ENCODE measurements at places on chromosomes 7 and 10.

DNA sequence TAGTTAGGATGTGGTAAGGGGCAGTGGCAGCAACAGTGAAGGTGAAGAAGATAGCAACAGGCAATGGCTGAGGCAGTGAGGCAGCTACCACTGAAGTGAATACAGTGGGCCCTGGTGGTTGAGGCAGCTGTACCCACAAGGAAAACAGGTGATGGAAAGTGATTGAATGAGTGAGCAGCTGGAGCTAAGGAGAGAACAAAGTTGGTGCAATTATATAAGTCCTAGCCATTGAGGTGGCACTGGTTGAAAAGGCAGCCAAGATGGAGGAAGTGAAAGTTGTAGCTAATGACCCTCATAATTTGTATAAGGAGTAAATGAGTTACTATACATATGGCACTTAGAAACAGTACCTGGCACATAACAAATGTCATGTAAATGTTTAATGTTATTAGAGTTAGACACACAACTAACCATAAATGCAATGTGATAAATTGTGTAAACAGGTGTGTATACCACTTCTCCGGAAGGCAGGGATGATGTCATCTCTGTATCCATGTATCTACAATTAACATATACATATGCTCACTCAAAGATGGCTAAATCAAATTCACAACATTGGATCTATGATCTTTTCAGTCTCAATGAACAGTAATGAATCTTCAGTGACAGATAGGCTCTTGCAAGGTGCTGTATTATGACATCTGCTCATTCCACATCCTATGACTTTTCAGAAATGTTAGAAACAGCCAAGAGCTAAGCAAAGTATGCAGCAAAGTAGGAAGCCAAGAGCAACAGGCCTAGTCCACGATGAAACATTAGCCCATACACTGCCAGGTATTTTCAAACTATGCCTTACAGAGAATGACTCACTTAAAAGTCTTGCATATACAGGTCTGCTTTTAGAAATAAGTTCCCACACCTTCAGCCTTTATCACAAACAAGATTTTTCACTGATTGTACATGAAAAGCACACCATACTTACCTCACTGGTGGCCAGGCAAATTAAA, 10.7 kb downstream of the XPNPEP1 start:
- DNase-seq, result no peak

DNA sequence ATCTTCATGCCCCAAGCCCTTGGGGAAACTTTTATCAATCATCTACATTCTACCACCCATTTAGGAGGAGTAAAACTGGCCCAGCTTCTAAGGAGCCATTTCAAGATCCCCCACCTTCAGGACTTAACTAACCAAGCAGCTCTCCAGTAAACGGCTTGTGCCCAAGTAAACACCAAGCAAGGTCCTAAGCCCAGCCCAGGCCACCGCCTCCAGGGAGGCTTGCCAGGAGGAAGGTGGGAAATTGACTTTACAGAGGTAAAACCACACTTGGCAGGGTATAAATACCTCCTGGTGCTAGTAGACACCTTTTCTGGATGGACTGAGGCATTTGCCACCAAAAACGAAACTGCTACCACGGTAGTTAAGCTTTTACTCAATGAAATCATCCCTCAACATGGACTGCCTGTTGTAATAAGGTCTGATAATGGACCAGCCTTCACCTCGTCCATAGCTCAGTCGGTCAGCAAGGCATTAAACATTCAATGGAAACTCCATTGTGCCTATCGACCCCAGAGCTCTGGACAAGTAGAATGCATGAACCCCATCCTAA, 5.6 kb downstream of the AKR1B15 start:
- no peak for DNase-seq

- no peak for DNase-seq
Observed at GRCh38 chr7:111607621-111608020, 45.3 kb upstream of the IMMP2L start.

DNA sequence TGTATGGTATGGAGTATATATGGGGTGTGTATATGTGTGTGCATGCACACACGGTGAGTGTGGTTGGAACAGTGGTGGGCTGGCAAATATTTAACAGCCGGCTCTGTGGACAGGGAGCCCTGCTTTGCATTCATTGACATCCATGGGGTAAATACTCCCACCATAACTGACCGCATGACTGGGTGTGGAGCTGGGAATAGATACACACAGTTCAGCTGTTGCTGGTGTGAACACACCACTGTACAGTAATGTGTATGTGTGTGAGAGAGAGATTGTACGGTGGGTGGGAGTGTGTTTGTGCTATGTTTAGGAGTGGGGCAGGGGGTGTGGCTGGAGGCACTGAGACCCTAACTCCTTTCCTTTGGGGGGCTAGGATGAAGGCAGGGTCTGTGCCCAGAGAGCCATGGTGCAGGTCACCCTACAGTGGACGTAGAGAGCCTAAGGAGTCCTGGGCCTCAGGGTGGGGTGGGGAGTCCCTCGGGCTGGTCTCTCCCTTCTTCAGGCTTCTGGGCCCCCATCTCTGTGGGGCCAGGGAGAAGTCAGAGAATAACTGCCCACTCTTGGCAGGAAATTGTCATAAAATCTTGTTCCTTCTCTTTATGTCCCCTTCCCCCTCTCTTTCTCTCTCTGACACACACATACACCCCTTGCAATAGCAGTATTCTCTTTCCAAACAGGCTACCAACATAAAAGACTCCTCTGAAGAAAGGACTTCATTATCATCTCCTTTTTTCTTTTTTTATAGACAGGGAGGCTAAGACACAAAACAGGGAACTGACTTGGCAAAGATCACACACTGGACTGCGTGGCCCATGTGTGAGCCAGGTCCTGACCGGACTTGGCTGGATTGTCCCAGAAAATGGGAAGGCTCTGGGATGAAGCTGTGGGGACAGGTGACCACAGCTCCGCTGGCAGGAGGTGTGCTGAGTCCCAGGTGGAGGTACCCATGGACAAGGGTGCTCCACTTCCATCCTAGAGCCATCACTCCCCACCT, 3.2 kb downstream of the SFRP5 start:
- no peak for DNase-seq

- DNase-seq, result no peak
Observed at GRCh38 chr10:35372329-35372728, 36.0 kb downstream of the CCNY start.

DNA sequence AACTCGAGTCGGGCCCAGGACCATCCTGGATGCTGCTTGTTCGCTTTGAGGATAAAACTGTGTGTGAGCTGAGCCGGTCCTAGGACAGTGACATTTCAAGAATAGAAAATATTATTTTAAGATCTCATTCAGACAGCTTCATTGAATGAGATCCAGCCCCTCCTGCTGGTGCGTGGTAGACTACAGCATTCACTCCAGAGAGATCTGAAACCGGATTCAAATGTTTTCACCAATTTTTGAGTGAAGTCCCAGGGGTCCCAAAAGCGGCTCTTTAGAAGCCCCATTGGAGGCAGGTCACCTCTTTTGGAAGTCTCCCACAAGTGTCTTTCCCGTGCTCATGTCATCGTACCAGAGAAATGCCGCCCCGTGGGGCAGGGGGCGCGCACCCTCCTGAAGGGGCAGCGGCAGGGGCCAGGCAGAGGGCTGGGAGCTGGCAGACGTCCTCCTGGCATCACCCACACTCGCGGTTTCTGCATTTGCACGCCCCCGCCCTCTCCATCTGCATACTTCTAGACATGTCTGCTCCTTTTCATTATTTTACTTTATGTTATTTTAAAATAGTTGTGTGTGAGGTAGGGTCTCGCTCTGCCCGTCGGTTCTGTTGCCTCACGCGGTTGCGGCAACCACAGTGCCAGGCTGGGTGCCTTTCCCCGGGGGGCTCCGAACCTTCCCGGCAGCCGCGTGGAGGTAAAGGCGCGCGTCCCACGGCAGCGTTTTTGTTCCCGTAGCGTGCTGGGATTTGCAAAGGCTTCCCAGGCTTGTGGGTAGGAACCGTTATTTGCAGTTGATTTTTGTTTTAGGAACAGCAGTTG, 52.3 kb upstream of the DPYSL4 start:
- DNase-seq, result no peak

- DNase-seq, result no peak
Observed at GRCh38 chr10:32411797-32412498, 34.0 kb upstream of the CCDC7 start.

DNA sequence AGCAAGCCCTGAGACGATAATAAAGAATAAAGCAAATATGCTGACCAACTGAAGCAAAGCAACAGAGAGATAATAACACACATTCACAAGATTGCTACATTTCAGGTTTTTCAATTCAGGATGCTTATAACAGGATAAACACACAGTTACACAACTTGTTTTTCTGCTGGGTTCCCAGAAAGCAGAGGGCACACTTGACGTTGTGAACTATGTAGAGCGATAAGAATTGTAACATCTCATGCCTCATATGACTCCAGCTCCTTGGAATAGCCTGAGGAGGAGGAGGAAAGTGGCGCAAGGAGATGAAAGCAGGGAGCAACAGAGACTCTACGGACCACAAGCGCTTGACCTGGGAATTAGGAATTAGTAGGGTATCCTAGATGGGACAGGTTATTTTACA, 201.7 kb downstream of the SKAP2 start:
- no peak for DNase-seq

DNA sequence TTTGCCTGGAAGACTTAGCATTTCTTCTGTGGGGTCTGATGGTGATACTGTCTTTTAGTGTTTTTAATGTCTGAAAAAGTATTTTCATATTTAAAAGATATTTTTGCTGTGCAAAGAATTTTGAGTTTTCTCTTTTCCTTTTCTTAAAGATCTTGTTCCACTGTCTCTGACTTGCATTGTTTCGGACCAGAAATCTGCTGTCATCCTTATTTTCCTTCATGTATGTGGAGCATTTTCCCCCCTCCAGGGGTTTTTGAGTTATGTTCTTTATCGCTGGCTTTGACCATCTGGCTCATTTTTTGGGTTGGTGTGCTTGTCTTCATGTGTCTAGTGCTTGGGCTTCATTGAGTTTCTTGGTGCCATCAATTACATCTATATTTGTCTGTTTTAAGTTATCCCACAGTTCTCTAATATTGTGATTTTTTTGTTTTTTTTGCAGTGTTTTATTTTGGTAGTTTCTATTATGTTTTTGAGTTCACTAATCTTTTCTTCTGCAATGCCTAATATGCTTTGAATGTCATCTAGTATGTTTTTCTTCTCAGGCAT, 119.9 kb downstream of the MGMT start:
- no peak for DNase-seq

- no peak for DNase-seq
Observed at GRCh38 chr10:12787297-12787696, 214.2 kb downstream of the CCDC3 start.

DNA sequence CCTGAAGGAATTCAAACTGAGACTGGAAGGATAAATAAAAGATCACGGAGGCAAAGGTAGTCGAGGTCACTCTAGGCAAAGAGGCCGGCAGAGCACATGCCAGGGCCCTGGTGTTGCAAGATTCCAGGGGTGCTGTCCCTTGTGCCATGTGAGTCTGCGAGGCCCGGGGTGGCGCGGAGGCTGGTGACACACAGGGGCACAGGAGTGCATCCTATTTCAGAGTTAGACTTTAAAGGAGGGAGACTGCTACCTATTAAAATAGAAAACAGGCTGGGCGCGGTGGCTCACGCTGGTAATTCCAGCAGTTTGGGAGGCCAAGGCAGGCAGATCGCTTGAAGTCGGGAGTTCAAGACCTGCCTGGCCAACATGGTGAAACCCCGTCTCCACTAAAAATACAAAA, 12.6 kb downstream of the BEND7 start:
- DNase-seq, result no peak
